ENCODE measurements at places on chromosomes 6 and 20.

DNA sequence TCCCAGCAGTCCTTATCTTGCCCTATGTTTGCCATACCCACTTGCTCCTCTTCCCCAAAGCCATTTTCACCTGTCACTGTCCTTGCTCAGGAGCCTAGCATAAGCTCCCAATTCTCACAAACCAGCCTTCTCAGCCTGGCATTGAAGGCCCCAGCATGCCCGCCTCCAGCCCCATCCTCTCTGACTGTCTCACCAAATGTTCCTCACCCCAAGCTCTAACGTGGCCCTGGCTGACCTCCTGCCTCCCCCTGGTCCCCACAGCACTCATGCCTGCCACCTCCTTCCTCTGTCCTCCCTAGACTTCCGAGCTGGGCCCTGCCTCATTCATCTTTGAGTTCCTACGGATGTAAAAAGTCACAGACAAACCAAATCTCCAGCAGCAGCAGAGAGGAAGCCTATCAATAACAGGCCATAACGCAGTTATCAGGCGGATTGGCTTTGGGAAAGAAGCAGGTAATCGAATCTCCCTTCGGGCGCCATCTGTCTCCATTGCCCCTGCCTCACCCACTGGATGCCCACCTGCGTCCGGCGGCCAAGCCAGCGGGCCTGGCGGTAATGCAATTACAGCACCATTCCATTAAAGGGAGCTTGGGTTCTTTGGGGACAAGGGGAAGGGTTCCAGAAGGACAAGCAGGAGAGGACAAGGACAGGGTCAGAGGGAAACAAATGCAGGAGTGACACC, 104.4 kb downstream of the MRPL14 start:
- no peak for ATAC-seq

DNA sequence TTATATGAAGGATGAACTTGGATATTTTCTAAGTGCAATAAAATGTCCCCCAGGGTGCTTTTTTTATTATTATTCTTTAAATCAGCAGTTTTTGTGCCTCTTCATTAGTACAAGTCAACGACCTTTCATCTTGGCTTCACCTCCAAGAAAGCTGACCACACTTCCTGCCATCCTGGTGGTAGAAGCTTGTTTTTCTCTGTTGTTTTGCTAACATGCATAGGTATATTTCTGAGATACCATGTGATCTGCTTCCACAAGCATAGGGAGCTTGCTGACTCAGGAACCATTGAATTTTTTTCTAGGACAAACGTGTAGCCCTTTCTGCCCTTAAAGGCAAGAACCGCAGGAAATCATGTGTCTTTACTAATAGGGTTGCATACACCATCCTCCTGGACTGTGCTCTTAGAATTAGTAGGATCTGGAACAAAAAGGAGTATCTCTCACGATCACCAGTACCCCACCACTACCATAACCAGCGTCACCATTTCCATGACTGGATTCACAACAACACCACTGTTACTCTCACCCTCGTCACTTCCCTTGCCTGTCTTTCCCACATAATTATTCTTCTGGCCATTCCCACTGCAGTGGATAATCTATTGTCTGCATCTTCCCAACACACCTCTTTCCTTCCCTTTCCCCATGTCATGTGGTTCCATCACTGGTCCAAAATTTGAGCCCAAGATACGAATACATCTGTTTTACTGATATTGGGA, 207.1 kb downstream of the MAFB start:
- no peak for ATAC-seq

DNA sequence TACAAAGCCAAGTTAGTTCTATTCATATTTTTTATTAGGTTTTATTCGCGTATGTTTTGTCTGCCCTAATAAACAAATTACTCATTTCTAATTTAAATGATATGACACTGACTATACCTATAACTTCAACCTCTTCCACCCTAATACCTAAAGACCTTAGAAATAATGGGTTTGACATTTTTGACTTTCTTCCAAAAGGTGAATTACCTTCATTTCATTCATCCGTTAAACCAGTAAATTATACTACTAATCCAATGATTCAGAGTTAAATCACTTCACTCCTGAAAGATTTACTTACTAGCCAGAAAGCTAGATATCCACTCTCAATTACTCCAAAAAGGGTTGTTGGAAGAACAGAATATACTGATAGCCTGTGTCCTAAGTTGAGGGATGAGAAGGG, 5.2 kb downstream of the MRPS10 start:
- no peak for ATAC-seq

DNA sequence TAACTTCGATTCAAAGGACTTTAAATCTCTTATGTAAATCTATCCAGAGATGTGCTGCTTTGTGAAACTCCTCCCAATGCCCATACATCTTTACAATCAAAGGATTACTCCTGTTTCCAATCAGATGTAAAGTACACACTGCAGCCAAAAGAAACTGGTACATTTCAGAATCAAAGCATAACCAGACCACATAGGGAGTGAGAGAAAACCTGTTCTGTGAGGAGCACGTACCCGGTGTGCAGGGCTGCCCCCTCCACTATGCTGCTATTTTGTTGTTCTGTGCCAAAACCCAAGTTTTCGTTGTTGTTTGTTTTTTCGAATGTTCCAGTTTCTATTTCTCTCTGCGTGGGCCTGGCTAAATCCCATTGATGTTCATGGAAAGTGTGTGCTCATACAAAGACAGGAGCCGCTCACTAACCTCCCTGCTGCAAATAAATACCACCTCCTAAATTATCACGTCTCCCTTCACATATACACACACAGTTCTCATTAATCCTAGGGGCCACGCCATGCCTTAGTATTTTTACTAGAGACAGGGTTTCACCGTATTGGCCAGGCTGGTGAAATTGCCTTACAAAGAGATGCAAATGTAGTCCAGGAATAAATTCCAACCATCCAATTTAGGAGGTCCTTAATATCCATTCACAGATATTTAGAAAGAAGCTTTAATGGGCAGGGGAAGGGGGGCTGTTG, 52.9 kb downstream of the ATP9A start:
- ATAC-seq: peak; percentile 55

- peak; percentile 53 for ATAC-seq
These were observed 30.8 kb upstream of the FKBP1A start for GRCh38 chr20:1423625-1424106.

DNA sequence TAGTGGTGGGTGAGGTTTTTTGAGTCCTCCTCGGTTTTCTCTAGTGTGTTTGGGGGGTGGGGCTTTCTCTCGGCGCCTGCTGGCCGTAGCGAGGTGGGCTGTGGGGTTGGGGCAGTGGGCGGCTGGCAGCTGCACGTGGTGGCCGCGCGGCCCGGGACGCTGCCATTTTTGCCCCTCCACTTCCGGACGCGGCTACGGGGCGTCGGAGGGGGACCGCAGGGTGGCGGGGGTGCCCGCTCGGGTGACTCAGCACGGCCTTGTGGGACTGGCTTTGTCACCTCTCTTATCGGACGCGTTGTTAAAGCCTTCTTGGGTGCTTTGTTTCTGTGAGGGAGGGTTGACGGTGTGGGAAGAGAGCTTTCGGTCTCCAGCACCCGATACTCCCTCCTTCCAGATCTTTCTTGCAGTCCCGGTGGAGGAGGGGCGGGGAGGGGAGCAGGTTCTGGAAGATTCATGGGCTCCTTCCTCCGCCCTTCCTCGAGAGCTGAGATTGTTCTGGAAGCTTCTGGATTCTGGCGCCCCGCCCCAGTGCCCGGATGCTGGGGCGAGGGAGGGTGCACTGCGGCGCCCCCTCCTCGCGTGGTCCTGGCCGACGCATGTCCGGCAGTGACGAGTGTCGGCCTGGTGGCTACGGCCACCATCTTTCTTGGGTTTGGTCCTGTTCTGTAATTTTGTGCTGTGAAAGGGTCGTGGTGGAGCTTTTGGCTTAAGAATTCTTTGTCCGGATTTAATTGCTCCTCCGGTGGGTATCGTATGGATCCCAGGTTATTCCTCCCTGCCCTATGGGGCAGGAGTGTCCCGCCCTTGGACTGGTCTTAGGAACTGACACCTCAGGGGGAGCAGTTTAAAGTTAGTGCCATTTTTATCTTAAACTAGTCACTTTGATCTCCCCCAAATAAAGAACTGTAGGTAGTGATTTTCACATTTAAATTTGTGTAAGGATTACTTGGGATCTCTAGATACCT, 719 bp downstream of the HSP90AB1 start:
- ATAC-seq: peak; percentile 39

- ATAC-seq: no peak
These were observed 17.9 kb downstream of the TENT5A start for GRCh38 chr6:81734500-81735150.

GRCh38 chr6:64786736-64787135, 920.3 kb downstream of the EYS start:
- no peak for ATAC-seq

DNA sequence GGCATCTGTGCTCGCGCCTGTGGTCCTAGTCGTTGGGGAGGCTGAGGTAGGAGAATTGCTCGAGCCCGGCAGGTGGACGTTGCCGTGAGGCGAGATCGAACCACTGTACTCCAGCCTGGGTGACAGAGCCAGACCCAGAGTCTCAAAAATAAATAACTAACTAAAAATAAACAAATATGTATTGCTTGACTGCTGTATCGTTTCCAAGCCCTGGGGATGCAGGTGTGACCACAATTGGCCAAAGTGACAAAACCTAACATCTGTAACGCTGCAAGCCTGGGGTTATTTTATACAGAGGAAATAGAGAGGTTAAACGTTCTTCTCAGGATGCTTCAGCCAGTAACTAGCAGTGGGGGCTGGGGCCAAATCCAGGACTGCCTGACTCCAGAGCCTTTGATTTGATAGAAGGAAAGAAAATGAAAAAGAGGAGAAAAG, 1.9 kb upstream of the SRSF3 start:
- ATAC-seq: no peak

DNA sequence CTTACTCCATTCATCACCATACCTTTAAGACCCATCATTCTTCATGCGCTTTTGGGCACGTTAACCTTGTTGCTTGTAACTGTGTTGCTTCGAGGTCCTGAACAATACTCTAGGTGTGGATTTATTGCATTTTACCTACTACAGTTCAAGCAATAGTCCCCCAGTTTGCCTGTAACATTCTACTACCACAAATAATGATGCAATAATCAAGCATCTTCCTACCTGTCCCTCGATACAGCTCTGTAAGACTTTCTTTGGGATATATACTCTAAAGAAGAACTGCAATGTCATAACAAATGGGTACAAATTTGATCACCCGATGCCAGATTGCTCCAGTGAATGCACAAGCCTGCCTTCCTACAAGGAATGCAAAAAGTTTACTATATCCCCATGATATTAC, 1342.6 kb upstream of the GJE1 start:
- no peak for ATAC-seq

- peak; percentile 88 for ATAC-seq
These were observed 115.3 kb downstream of the LCA5 start for GRCh38 chr6:79421707-79422484.

DNA sequence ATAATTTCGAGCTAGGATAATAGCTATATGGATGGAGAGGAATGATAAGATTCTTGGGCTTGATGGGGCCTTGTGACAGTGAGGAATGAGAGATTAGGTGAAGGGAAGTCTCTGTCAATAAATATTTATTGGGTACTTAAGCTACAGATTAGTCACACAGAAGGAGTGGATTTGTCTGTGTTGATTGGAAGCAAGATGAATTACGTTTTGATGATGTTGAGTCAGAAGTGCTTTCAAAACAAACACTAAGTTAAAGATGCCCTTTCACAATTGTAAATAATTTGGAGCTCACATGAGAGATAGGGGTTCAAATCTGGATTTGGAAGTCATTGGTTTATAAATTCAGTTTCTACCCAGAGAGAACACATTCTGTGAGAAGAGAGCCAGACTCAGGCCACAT, 834.2 kb downstream of the KIF16B start:
- ATAC-seq: no peak

- no peak for ATAC-seq
These were observed 88.6 kb downstream of the BFSP1 start for GRCh38 chr20:17442588-17442987.

DNA sequence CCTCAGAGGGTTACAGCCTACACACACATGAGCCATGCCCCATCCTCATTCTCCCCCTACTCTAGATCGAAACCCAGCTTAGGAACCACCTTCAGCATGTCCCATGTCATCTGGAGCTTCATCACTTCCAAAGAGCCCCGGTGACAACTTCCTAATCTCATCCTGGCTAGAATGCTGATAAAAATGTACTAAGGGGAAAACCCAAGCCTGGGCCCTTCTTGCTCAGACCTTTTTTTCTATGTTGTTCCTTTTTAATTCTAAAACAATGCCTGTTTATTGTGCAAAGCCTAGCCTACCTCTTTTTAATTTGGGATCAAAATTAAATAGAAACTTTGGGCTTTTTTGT, 44.1 kb upstream of the NT5E start:
- ATAC-seq: no peak

DNA sequence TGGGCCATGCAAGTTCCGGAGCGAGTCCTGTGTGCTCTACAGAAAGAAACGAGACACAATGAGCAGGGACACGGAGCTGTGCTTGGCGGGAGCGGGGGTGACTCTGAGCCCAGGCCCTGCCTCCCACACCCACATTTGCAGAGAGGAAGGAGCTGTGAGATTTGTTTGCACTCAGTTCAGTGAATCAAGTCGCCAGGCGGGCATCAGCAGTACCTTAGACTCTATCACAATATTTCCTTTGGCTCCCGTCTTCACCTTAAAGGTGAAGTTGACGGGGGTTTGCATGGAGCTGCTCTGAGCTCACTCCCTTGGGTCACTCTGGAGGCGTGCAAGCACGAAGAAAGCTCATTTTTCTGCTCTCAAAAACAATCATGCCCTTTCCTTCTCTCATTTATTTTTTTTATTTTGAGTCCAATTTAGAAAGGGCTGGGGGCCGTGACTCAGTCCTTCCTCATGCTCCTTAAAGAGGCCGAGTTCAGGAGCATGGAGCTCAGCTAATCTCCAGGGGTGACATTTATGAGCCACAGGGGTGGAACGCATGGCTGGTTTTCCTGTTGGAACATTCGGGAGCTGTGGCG, 188.2 kb downstream of the NFATC2 start:
- no peak for ATAC-seq

GRCh38 chr20:47031821-47032220, 137.2 kb downstream of the EYA2 start:
- no peak for ATAC-seq

DNA sequence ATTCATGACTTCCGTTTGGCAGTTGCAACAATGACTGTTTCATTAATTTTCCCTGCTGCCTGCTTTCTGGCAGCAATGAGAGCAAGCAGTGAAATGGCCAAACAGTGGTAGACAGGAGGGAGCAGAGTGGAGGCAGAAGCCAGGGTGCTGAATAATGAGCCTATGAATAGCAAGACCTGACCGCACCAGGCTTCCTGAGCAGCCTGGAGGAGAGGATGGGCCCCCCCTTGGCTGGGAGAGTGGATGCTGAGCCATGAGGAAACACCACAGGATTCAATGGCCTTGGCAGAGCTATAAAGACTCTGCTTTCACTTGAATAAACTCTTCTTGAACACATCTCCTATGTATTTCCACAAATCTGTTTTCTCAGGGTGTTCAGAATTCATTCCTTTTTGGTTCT, 68.1 kb upstream of the SNRPB2 start:
- no peak for ATAC-seq

- ATAC-seq: no peak
These were observed 349.7 kb upstream of the POU3F2 start for GRCh38 chr6:98484696-98485095.

Data from SK-N-SH treated with all-trans-retinoic acid at 6 μM for 48 hours (cell line).